Heart right ventricle (tissue), 16 donors: ENCODE measurements at places on chromosomes 3 and 15. TPM values are rescaled to one million over a fixed set of nuclear protein-coding genes. Genes with fewer than 3 reads are reported as not detected.

MAGEL2 gene
- total RNA-seq: 0.11 TPM

PAQR5 gene
- 0.97 TPM for total RNA-seq

SUCLG2 gene
- 122 TPM for total RNA-seq

CELSR3 gene
- 0.10 TPM for total RNA-seq

DNA sequence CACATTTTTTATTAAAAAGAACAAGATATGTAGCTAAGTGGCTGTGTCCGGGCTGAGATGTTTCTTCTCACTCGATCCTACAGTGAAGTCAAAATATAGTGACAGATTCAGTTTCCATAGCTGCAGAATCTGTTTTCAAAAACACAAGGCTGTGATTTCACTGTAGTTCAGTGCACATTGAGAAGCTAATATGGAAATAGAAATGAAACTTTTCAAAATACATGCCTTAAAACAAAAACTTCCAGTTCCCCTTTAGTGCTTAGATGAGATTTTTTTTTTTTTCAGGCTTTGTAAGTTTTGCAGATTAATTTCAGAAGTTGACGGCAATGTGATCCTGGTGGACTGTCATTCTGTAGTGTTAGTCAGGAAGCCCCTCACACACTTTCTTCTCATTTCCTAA lies 23.8 kb upstream of the TRAK1 start:
- no peak for DNase-seq

- DNase-seq: no peak
These were observed 195.4 kb upstream of the LPP start for GRCh38 chr3:187958432-187959003.

DNA sequence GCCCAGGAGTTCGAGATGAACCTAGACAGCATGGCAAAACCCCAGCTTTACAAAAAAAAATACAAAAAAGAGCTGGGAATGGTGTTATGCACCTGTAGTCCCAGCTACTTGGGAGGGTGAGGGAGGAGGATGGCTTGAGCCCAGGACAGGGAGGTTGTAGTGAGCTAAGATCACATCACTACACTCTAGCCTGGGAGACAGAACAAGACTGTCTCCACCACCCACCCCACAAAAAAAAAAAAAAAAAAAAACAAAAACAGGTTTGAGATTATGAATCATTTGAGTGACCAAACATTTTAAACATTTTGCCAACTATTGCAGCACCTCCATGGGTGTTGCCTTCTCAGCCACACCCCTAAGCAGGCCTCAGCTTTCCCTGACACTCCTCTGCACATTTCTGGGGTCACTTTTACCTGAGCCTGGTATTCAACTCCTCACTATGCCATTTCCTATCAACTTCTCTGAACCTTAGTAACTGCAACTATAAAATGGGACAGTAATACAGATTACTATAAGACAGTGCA lies 41.8 kb downstream of the IL5RA start:
- no peak for DNase-seq

- DNase-seq: no peak
These were observed 21.9 kb upstream of the FBXL22 start for GRCh38 chr15:63575312-63575711.
